ENCODE measurements at places on chromosomes 2 and 18.

- DNase-seq, result no peak
Observed at GRCh38 chr2:215772003-215772402, 241.3 kb downstream of the MREG start.

- DNase-seq, result no peak
Observed at GRCh38 chr2:174183076-174183475, 65.3 kb downstream of the OLA1 start.

- DNase-seq, result no peak
Observed at GRCh38 chr2:140747665-140748064, 1383.2 kb downstream of the LRP1B start.

DNA sequence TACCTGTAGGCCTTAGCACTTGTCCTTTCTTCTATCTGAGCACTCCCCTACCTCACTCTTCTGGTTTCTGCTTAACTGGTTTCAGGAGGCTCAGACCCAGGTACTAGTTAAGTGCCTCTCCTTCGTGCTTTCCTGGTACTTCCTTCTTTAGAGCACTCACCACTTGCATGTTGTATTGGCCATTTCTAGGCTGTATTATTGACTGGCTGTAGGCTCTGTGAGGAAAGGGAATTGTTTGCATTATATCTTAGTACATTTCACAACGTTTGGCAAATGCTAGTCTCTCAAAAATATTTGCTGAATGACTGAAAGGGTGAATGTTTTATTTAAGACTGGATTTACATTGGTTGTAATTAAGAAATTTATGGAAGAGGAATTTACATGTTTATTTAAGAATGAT is 36.0 kb upstream of the SCN1A start:
- DNase-seq, result no peak

- DNase-seq, result no peak
Observed at GRCh38 chr2:33242845-33243244, 233.6 kb upstream of the RASGRP3 start.
